GM20000 (cell line): ENCODE measurements at places on chromosomes 3 and 15.
A peak's percentile ranks its signal among the peaks of the same experiment; 100 is the strongest.

- peak; percentile 43 for DNase-seq
These were observed at the start of gene GPR171 for GRCh38 chr3:151203051-151203420. Gene GPR171 (minus strand): TSS chr3:151203216. CDS start chr3:151199386, 3,830 bp downstream.

DNA sequence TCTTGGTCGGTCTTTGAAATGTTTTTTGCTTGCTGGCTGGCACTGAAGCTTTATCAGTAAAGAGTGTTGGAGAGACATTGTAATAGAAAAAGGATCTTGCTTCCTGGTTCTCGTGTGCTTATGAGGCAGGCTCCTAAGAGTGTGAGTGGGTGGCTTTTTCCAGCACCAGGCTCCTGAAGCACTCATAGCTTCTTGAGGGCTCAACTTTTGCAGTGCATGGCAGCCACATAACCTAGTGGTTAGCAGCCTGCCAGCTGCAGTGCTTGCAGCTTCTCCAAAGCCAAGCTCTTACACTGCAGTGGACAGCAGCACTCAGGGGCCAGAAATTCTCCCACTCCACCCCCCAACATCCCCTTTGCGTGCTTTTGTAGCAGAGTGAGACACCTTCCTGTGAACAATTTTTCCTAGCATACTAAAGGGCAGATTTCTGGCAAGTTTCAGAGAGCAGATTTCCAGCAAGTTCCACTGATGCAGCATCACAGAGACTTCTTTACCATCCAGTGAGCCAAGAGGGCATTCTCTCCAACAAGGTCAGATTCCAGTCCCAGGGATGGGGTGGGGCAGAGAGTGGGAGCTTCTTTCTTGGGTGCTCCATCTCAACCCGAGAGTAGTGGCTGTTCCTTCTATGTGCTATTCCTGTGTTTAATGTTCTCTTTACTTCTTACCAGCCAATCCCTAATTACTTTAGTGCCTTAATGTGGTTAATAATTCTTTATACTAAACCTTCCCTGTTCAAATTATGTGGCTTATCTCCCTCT lies 15.8 kb upstream of the ARHGEF26 start:
- no peak for DNase-seq

GRCh38 chr3:74532446-74532845 lies 82.0 kb downstream of the CNTN3 start:
- no peak for DNase-seq

GRCh38 chr3:124834723-124835718 lies 52.1 kb downstream of the ITGB5 start:
- peak; percentile 64 for DNase-seq

DNA sequence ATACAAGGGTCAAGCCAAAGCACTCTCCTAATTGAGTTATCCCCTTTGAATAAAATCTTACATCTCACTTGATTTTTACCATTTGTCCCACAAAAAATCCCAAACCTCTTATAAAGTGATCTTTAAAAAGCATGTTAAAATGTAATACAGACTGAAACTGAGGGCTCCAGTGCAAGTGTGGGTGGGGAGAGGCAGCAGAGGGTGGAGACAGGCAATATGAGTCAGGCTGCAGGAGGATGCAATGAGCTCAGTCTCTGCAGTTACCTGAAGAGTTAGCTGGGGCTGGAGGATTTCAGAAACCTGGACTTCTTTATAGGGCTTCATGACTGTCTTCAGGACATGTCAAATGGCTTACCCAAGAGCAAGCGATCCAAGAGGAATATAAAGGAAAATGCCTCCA lies 14.2 kb upstream of the COLQ start:
- DNase-seq: peak; percentile 44

DNA sequence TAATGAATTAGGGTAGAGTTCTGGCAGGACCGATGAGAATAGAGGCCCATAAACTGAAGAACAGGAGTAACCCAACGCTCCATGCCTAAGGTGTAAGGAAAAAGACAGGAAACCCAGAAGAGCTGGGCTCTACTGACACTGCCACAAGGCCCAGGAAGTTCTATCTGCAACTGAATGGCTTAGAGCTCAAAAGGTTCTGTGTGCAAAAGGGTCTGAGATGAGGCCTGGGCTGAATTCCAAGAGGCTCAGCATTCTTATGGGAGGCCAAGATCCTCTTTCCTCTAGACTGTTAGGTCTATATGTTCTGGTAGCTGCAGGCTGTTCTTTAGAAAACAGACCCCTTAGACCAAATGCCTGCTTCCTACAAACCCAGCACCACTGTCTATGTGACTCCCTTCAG lies 30.5 kb upstream of the PRSS50 start:
- no peak for DNase-seq

DNA sequence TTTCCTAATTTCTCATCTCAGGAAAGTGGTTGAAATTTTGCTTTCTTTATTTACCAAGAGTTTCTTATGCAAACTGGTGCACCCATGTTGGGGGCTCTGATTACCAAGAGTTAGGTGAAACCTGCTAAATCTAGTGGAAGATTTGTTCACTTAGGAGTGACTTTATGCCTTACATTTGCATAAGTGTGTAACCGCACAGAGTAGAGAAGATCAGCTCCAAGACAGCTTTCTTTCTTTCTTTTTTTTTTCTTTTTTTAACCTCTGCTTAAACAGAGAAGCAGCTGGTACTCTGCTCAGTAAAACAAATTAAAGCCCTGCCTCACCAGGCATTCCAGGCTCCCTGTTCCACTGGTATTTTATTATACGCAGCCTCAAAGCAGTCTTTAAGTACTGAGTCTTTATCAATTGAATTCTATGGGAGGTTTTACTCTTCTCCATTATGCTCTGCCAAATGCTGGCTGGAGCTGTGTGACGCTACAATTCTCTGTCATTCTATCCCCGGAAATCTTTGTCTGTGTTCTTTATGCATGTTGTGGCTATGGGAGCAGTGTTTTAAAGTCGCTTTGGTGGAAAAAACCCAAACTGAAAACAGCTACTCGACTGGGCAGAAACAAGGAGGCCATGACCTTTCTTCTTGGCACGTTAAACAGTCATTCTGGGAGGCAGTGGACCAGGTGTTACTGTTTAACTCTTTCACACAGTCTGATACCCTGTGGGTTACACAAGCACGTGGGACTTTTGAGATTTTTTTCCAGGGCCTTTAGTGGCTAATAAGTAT lies 55.2 kb upstream of the GBE1 start:
- DNase-seq: peak; percentile 72

GRCh38 chr15:87743562-87743961 lies 513.0 kb downstream of the NTRK3 start:
- no peak for DNase-seq

DNA sequence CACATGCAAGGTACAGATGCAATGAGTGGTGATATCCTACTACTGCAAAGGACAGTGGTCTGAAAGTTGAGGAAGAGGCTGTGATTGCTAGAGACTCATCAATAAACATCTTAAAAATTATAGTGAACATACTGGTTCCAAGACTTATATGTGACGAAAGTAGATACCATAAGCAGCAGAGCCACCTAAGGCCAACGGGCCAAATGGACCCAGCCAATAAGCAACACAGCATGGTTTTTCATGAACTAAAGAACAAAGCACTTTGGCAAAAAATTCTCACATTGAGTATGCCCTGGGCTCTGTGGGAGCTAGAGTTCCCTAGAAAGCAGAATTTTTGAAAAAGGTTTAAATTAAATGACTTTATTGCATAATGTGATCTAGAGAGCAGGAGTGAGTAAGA lies 272.1 kb downstream of the SI start:
- DNase-seq: no peak

DNA sequence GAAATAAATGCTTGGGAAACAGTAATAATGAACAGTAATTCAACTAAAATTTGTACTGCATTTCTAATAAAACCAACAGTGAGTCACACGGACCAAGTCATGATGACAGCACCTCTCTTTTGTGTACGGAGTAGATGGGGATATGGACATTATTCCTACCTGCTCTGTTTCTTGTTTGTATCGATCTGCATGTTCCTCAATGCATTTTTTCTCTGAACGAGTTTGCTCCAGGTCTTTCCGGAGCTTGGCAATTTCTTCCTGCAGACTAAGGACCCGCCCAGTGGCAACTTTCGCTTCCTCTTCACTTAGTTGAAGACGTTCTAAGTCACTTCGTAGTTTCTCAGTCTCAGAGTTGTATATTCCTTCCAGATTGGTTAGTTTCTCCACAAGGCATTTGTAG lies 74.4 kb upstream of the MYO5C start:
- DNase-seq: peak; percentile 22

GRCh38 chr3:179932674-179933073 lies 104.1 kb downstream of the PEX5L start:
- no peak for DNase-seq

GRCh38 chr15:85751291-85752123 lies 43.2 kb downstream of the KLHL25 start:
- DNase-seq: no peak

- no peak for DNase-seq
These were observed 27.8 kb upstream of the ALDH1L1 start for GRCh38 chr3:126208182-126208581.

DNA sequence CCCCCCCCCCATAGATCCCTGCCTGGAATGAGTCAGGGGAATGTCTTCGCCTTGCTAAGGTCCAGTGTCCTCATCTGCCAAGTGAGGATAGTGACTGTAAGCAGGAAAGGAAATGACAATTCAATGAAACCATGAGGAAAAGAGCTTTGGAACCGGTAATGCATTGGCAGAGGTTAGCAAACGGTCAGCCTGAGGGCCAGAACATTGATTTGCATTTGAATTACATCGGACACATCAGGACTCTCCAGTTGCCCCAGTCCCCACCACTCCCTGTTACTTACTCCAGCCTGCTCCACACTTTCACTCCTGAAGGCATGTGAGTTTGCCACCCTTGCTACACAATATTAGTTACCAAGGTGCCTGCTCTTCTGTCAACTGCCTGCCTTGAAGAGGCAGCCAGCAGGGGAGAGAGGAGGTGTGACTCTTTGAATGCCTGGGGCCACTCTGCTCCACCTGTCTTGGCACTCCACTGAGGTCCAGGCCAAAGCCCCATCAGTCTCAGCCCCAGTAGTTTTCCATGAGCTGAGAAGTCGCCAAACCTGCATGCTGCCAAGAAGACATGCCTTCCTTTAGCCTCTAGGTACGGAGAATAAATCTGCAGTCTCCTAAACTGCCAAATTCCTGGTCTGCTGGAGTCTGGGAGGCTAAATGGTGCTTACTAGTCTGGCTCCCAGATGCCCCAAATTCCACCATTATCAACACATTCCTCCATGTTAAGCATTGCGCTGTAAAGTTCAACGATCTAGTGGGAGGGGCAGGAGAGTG lies 191.7 kb upstream of the TLE3 start:
- DNase-seq: no peak

DNA sequence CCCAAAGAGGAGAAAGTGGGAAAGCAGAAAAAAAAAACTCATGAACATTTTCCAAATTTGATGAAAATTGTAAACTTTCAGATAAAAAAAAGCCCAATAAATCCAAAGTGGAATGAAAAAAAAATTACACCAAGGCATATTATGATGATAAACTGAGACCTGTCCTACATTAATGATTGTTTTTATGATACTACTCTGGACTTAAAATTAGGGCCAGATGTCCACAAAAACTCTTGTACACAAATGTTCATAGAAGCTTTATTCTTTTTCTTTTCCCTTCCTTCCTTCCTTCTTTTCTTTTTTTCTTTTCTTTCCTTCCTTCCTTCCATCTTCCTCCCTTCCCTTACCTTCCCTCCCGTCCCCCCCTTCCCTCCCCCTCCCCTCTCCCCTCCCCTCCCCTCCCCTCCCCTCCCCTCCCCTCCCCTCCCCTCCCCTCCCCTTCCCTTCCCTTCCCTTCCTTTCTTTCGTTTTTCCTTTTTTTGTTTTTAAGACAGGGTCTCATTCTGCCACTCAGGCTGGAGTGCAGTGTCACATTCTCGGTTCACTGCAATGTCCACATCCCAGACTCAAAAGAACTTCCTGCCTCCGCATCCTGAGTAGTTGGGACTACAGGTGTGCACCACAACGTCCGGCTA lies 243.9 kb downstream of the MEIS2 start:
- DNase-seq: no peak

GRCh38 chr15:74396445-74397238 lies 29.2 kb upstream of the CYP11A1 start:
- peak; percentile 78 for DNase-seq

DNA sequence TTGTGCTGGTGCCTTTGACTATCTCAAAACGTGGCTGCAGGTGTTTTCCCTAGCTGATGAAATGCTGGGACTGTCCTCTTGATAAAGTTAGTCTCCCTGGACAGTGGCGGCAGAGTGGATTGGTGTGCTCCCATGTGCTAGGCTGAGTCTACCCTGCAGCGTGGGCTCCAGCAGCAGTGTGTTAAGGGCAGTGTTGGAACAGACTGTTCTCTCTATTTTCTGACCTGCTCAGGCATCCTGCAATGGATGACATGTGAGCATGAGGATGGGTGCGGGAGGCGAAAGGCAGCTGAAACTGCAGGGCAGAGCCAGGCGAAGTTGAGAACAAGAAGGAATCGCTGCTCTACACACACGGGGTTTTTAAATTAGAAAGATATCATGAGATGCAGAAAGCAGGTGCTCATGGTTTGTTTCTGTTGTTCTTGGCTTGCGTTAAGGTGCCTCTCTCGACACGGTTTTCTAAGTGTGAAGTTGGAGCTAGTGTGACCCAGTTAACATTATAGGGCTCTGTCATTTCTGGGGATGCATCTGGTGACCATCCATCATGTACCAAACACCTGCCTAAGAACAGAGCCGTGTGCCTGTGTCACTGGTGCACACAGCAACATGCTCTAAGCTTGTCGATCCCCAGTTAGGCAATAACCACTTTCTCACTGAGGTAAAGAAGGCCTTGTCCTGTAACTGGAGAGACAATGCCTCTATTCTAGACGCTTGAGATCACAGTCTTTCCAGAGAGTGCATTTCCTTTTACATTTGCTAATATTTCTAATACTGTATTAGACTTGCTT lies 44.3 kb downstream of the SLCO3A1 start:
- no peak for DNase-seq

DNA sequence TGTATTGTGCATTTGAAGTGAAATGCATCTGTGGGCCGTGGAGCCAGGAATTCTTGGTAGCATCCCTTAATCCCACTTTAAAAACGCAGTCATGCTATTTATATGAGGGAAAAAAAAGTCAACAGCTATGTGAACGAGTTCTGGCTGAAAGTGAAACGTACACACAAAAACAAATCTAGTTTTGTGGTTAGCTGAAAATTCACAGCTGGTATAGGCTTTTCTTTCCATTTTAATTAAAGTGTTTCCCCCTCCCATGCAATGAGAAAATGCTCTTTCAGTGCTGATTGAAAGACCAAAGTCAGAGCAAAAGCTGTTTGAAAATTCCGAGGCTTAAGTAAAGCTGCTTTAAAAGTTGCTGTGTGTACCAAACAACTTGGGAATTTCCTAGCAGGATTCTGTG lies 297.4 kb downstream of the PLCL2 start:
- DNase-seq: peak; percentile 41

DNA sequence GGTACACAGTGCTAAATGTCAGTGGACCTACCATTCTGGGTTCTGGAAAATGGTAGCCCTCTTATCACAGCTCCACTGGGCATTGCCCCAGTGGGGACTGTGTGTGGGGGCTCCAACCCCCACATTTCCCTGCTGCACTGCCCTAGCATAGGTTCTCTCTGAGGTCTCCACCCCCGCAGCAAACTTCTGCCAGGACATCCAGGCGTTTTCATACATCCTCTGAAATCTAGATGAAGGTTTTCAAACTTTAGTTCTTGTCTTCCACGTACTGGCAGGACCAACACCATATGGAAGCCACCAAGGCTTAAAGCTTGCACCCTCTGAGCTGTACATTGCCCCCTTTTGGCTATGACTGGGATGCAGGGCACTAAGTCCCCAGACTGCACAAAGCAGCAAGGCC lies 788.2 kb upstream of the ALCAM start:
- no peak for DNase-seq
